Activated naive CD4-positive, alpha-beta T cell (primary cell): ENCODE measurements at places on chromosomes 4 and X.

GRCh38 chr4:7238300-7238960 is 46.1 kb downstream of the SORCS2 start:
- DNase-seq, result no peak

DNA sequence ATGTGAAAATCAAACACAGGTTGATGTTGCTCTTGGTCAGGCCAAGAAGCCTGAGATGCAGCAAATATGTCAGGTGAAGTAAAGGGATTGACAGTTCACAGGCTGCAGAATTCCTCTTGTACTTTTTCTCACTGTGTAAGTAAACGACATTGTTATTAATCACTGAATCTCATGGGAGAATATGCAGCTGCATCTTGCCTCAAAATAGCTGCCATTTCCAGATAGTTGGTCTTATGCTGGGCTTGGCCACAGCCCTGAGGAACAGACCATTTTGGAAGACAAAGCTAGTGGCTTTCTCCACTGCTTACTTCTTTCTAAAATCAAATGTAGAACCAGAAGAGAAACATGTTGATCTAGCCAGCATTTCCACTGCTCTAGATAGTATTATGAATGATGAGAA is 403.4 kb upstream of the NR3C2 start:
- DNase-seq, result no peak

DNA sequence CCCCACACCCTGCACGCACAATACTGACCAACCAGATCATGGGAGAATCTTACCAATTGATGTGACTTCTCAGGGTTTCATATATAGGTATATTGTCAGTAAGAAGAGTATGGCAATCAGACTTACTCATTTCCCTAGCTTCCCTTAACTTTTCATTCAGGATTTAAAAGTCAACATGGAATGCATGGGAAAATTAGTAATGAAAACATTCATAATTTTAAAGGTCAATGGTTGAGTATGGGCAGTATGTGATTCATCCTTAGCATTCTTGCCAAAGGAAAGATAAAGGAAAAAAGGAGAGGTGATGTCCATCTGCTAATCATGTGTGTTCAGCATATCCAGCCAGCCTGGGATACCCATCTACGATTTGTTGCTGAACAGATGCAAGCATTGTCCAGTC is 4.0 kb downstream of the DIPK2B start:
- DNase-seq, result no peak

DNA sequence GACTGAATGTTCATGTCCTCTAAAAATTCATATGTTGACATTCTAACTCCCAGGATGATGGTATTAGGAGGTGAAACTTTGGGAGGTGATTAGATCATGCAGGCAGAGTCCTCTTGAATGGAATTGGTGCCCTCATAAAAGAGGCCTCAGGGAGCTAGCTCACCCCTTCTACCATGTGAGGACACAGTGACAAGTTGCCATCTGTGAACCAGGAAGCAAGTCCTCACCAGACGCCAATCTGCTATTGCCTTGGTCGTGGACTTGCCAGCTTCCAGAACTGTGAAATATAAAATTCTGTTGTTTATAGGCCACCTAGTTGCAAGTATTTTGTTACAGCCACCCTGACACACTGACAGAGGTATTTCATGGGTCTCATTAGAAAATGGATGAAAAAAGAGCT is 28.5 kb upstream of the LONRF3 start:
- DNase-seq, result no peak

GRCh38 chr4:37873386-37873785 is 17.5 kb upstream of the TBC1D1 start:
- DNase-seq, result no peak
